ENCODE measurements at places on chromosomes 5 and 9.

- H3K4me1 ChIP-seq: peaks cover 3% of the 10 kb centered on the region
- H3K27ac ChIP-seq: no peak overlapping the region
- DNase-seq: peak; percentile 11
- no peak overlapping the region for H3K4me3 ChIP-seq
- peaks cover 9% of the 10 kb centered on the region for H3K27me3 ChIP-seq
- peaks cover 2% of the 10 kb centered on the region for H3K36me3 ChIP-seq
Measured at GRCh38 chr5:10288592-10289219, 19.0 kb downstream of the CMBL start.

DNA sequence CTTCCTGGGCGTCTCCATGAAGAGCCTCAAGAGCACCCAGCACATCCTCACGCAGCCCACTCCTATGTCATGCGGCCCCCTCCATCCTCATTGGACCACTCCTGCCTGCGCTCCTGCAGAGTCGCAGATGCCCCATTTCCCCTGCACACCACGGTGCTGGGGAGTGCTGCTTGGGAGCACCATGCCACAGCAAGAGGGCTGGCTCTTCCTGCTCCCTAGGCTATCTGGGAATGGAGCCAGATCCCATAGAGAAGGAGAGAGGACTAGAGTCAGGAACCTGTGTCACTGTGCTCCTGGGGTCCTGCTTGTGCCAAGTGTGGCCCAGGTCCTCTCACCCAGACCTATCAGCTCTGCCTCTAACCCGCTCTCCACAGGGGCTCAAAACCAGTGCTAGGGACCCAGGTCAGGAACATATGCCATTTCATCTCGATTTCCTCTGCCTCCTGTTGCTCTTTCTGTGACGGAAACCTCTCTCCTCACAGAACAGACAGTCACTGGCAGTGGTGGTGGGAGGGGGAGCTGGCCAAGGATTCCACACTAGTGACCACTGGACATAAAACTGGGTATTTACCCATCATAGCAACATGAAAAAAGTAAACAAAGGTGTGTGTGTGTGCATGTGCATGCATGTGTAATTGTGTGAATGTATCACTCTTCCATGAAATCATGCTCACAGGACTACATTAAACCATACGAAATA lies 178.4 kb downstream of the TTLL11 start:
- no peak overlapping the region for H3K27ac ChIP-seq
- no peaks in the 10 kb centered on the region for H3K36me3 ChIP-seq
- DNase-seq: no peak
- no peak overlapping the region for H3K4me3 ChIP-seq
- H3K27me3 ChIP-seq: no peaks in the 10 kb centered on the region

DNA sequence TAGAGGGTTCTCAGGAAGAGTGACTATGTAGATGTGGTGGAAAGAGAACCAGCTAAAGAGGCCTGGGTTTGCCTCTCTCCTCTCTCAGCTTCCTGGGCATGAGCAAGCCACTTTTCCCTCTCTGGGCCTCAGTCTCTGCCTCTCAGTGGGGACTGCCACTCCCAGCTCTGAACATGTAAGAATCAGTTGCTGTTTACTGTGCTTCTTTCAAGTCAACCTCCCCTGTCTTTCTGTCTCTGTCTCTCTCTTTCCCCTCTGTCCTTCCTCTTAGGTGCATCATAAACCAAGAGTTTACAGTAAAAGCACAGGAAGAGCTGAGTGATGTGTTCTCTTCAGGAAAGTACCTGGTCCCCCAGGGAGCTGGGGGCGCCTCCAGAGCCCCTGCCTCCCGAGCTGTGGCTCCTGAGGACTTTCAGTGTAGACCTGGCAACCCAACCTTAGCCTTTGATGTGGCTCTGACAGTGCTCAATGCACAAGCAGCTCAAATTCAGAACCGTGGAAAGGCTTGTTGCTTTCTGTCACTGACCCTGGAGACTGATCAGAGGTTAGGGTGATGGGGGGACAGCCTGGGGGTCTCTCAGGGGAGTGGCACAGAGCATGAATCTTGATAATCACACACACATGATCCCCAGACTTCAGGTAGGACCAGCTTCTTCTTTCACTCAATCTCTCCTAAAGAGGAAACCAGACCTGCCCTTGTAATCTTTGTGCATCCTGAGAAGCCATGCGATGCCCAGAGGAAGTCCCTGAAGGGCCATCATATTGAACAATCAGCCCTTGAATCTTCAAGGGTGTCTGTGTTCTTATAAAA lies 59.4 kb upstream of the TNFSF8 start:
- H3K27ac ChIP-seq: peak overlapping the region; percentile 11
- H3K4me1 ChIP-seq: peaks cover 11% of the 10 kb centered on the region
- no peaks in the 10 kb centered on the region for H3K27me3 ChIP-seq
- H3K36me3 ChIP-seq: no peaks in the 10 kb centered on the region

DNA sequence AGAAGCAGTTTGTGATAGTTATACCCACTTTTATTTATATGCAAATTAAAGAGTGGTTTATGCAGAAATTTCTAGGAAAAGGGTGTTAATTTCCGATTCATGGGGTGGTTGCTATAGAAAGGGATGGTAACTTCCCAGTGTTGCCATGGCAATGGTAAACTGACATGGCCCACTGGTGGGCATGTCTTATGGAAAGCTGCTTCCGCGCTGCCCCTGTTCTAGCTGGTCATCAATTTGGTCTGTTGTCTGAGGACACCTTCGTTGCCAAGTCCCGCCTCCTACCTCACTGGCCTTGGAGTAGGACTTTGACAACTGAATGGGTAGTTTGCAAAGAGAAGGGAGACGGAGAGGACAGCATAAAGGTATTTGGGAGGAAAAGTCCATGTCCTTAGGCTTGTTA lies 74.0 kb upstream of the SMIM23 start:
- no peak overlapping the region for H3K4me3 ChIP-seq
- no peaks in the 10 kb centered on the region for H3K36me3 ChIP-seq
- no peak for DNase-seq
- no peaks in the 10 kb centered on the region for H3K4me1 ChIP-seq
- peaks cover 25% of the 10 kb centered on the region for H3K27me3 ChIP-seq
- no peak overlapping the region for H3K27ac ChIP-seq

GRCh38 chr5:173233347-173234128 lies 1.5 kb downstream of the NKX2-5 start:
- DNase-seq: no peak
- H3K36me3 ChIP-seq: peaks cover 5% of the 10 kb centered on the region
- H3K4me3 ChIP-seq: peak overlapping the region; percentile 27
- H3K4me1 ChIP-seq: peaks cover 21% of the 10 kb centered on the region
- H3K27ac ChIP-seq: no peak overlapping the region

GRCh38 chr9:9499546-9499945 lies 1113.3 kb downstream of the PTPRD start:
- H3K4me3 ChIP-seq: no peak overlapping the region
- no peak overlapping the region for H3K27ac ChIP-seq
- no peaks in the 10 kb centered on the region for H3K27me3 ChIP-seq
- DNase-seq: no peak
- H3K4me1 ChIP-seq: no peaks in the 10 kb centered on the region

DNA sequence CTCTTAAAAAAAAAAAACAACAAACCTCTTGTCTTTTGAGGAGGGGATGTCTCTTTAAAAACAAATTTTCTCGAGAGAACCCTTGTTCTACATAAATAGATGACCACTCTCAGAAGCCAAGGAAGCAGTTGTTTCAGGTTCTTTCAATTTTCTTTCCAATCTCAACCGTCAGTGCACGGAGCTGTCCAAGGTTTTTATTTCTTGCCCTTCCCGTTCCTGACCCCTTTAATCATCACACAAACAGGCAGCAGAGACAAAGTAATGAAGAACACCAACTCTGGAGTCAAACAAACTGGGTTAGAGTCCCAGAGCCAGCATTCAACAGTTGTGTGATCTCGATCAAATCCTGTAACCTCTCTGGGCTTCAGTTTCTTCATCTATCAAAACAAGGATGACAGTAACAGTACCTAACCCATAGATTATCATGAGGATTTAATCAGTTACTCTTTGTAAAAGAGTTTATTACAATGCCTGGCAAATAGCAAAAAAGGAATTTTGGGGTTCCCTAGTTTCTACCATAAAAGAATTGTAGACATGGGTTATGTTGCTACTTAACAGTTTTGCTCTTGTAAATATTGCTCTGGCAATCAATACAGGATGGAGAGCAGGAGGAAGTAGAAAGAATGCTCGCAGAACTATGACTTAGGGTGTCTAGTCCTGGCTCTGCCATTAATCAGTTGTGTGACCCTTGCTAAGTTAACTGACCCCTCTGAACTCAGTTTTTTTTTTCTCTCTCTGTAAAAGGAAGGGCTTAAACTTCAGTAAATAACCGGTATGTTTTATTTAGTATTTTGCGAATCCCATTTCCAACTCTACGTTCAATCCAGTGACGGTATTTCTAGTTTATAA lies 1.0 kb upstream of the NIM1K start:
- H3K4me1 ChIP-seq: peaks cover 18% of the 10 kb centered on the region
- peak overlapping the region; percentile 86 for H3K4me3 ChIP-seq
- H3K27me3 ChIP-seq: peaks cover 20% of the 10 kb centered on the region
- DNase-seq: no peak

DNA sequence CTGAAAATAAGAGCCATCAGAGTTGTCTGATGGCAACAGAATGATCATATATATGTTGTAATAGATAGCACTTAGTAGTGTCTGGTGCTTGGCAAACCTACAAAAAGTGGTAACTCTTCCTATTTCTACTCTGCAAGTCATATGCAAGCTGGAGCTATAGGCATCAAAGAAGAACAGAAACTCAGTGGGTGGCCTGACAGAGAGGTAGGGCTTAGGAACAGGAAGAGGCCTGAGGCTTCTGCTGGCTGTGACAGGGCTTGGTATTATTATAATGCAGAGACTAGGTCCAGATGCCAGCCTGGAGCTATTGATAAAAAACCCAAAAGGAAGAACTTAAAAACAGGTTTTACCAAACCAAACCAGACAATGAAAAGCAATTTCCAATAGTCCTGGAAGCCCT lies 4.4 kb upstream of the DIAPH1 start:
- DNase-seq: no peak
- H3K4me1 ChIP-seq: peaks cover 4% of the 10 kb centered on the region
- H3K36me3 ChIP-seq: peaks cover 61% of the 10 kb centered on the region

- H3K36me3 ChIP-seq: no peaks in the 10 kb centered on the region
- H3K27me3 ChIP-seq: peaks cover 15% of the 10 kb centered on the region
- H3K27ac ChIP-seq: no peak overlapping the region
- no peak for DNase-seq
- H3K4me1 ChIP-seq: no peaks in the 10 kb centered on the region
- no peak overlapping the region for H3K4me3 ChIP-seq
Measured at GRCh38 chr9:111821006-111821528, 26.3 kb upstream of the SHOC1 start.

GRCh38 chr9:113352411-113352810 lies 3.1 kb downstream of the BSPRY start:
- H3K4me1 ChIP-seq: peaks cover 17% of the 10 kb centered on the region
- no peak overlapping the region for H3K27ac ChIP-seq
- no peaks in the 10 kb centered on the region for H3K36me3 ChIP-seq
- H3K4me3 ChIP-seq: no peak overlapping the region
- no peak for DNase-seq
- peaks cover 64% of the 10 kb centered on the region for H3K27me3 ChIP-seq

DNA sequence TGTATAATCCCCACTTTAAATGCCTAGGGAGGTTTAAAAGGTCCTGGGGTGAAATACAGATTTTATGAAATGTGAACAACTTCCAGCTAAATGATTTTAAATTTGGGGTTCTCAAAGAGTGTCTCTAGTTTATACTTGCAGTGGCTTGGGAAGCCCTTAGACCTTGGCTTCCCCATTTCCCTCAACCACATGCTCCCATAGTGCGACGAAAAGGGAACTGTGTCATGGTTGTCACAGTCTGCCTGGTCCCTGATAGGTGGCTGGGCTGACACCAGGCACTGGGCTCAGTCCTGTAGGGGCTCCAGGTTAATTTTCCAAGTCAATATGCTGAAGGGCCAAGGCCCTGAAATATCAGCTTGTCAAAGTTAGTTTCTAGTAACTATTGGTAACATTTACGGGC lies 10.4 kb upstream of the CXCL14 start:
- H3K36me3 ChIP-seq: no peaks in the 10 kb centered on the region
- no peaks in the 10 kb centered on the region for H3K4me1 ChIP-seq
- DNase-seq: no peak
- no peak overlapping the region for H3K4me3 ChIP-seq
